ENCODE measurements at places on chromosomes 6 and 20.

GRCh38 chr6:113432521-113433334, 424.4 kb upstream of the MARCKS start:
- no peak for DNase-seq

- DNase-seq: no peak
These were observed 36.0 kb upstream of the AKIRIN2 start for GRCh38 chr6:87738000-87738399.

DNA sequence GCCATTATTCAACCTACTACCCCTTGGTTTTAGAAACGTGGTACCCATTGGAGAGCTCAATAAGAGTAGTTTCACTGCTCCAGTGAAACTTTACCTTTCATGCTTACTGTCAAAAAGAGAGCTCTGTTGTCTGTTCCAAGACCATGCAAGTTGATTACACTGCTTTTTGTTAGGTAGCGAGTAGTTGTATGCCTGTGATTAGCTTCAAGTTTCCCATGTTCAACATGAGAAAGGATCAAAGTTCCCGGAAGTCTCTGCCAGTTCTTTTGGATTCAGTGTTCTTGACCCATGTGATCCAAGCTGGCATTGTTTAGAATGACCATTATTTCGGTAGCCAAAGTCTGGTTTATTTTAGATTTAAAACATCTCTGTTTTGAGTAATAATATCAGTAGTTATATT, 107.1 kb downstream of the ZFAND3 start:
- DNase-seq: no peak

GRCh38 chr6:449057-449430, 57.5 kb downstream of the IRF4 start:
- DNase-seq: peak; percentile 10

DNA sequence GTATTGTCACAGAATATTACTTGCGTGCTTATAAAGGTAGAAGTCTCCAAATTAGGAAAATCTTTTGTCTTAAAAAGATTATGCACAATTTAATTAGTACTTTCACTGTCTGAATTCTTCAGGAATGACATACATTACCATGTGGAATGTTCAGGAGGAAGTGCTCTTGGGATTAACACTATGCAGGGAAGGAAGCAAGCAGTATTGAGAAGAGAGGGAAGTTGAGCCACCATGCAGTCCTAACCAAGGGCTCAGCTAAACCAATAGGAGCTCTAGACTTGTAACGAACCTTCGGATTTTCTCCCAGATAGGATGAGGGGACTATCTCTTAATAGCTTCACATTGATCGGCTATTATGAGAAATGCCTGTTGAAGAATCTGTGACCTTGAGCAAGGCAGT, 918.4 kb upstream of the MANEA start:
- no peak for DNase-seq

DNA sequence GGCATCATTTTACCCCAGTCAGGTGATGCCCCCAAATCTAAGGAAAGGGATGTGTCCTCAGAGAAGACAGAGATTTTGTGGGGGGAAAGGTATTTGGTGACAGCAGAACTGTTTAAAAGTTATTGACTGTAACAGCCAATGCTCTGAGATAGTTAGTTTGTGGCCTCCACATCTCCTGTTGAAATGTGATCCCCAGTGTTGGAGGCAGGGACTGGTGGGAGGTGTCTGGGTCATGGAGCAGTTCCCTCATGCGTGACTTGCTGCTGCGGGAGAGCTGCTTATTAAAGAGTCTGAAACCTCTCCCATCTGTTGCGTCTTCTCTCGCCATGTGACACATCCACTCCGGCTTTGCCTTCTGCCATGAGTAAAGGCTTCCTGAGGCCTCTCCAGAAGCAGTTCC, 282.8 kb upstream of the FOXQ1 start:
- DNase-seq: no peak

- no peak for DNase-seq
These were observed 185.7 kb downstream of the SASH1 start for GRCh38 chr6:148528292-148528691.

GRCh38 chr20:47156301-47157137, 200.0 kb downstream of the ZMYND8 start:
- DNase-seq: no peak

- DNase-seq: no peak
These were observed 173.2 kb downstream of the BTBD3 start for GRCh38 chr20:12090920-12091319.

GRCh38 chr6:46129629-46130511, at the start of gene ENPP4:
Gene ENPP4 (plus strand): TSS chr6:46129989. CDS start chr6:46139584, 9,595 bp downstream.
- DNase-seq: peak; percentile 92

- DNase-seq: no peak
These were observed 40.7 kb downstream of the SLC22A3 start for GRCh38 chr6:160388922-160389321.

DNA sequence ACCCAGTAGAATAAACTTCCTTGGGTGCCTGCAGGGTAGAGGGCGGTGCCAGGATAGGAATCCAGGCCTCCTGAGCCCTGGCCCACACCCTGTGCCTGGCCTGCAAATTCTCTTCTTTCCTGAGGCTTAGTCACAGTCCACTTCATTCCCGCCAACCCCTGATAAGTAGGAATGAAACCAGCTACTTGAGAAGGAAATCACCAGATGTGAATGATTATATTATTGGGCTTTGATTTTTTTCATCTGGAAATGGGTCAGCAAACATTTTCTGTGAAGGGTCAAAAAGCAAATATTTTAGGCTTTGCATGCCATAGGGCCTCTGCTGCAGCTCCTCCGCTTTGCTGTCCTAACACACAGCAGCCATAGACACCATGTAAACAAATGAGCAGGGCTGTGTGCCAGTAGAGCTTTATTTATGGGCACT, 50.2 kb downstream of the STK35 start:
- DNase-seq: no peak

GRCh38 chr6:2028457-2029038, 216.9 kb downstream of the GMDS start:
- DNase-seq: no peak

GRCh38 chr6:121873595-121873994, 438.1 kb downstream of the GJA1 start:
- no peak for DNase-seq

DNA sequence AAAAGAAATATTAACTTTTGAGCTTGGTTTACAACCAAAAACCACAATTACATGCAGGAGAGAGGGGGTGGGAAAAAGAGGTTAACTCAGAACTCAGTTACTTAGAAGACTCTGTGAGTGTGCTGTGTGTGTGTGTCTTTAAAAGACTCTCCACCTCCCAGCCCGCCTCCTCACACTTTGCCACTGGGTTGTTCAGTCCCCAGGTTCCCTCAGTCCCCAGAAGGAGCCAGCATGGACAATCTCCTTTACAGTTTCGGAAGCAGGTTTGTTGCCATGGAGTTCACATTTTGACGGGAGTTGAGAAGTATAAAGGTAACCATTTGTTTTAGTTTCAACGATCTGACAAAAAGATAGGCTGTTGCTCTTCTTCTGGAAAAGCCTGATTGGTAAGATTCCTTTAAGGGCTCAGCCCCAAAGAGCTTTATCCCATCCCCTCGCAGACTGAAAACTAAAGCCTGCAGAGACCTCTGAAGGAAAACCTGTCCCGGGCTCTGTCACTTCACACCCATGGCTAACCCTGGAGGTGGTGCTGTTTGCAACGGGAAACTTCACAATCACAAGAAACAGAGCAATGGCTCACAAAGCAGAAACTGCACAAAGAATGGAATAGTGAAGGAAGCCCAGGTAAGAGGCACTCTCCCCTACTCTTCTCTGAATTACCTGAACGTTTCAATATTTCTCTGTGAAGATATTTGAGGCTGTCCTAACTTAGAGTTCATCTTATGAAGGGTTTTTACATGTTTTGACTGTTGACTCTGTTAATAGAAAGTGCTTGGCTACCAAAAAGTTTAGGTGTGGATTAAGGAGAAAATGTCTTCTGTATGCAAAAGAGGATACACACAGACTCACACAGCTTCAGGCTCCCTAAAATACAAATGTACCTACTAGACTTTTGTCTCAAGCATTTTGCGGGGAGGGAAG, at the start of gene SPTLC3:
SPTLC3 (plus strand) TSS at position 212 of the 921 bp plus-strand sequence; CDS start at position 508, 296 bp downstream.
- peak; percentile 78 for DNase-seq

DNA sequence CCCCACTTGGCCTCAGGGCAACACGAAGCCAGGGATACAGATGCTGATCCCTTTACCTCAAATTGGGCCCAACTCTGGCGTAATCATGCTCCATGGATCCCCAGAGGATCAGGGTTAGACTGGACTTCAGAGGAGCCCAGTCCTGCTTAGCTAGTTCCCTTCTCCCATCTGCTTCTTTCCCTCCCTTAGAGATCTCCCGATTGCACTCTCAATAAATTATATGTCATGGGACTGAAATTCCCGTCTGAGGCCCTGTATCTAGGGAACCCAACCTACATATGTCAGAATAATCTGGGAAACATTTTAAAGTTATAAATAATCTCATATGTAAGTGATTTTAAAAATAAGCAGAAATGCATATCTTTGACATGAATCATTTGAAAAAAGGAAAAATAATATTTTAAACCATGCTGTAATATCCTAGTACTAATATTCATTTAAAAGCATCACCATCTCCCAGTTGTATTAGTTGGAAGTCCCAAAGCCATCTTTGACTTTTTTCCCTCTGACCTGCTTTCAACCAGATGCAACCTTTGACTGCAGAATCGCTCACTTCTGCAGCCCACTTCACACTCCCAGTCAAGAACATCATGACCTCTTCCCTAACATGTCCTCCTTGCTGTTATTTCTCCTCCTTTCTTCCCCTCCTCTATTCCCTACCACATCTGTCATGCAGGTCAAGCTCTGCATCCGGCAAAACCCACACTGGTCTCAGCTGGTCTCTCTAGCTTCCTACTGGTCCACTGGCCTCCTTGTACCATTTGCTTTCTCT, 393.6 kb downstream of the BTBD3 start:
- no peak for DNase-seq

- no peak for DNase-seq
These were observed 51.1 kb downstream of the ENPP1 start for GRCh38 chr6:131858765-131859415.

DNA sequence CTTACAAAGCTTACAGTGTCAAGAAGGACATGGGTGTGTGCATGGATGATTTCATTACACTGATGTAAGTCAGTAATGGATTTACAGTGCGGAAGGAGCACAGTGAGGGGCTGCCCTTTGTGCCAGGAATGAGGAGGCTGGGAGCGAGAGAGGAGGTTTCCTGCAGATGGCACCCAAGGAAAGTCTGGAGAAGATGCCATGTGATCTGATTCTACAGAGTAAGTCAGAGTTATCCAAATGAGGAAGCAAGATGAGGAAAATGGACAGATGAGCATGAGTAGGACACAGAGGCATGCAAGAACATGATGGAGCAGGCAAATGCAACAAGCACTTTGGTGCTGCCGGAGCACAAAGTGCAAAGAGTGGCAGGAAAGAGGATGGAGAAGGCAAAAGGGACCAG, 29.7 kb downstream of the MAP7 start:
- DNase-seq: no peak

DNA sequence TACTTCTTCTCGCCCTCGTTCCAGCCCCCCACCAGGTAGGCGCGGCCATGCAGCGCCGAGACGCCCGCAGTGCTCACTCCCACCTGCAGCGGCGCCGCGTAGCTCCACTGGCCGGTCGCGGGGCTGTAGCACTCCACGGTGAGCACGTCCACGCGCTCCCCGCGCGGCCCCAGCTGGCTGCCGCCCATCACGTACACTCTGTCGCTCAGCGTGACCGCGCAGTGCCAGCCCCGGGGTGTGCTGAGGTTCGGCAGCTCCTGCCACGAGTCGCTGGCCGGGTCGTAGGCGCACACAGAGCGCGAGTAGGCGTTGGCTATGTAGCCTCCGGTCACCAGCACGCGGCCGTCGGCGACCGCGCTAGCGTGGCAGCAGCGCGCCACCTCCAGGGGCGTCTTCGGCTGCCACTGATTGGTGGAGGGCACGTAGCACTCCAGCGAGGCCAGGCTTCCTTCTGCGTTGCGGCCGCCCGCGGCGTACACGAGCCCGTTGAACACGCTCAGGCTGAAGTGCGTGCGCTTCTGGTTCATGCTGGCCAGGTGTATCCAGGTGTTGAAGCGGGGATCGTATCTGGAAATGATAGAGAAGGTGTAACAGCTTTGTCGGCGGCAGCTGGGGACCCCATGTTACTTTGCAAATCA, 13.7 kb downstream of the KLHL31 start:
- peak; percentile 84 for DNase-seq

GRCh38 chr6:64217721-64218620, 582.4 kb downstream of the PHF3 start:
- DNase-seq: peak; percentile 32

GRCh38 chr6:5152460-5152859, 67.3 kb downstream of the PPP1R3G start:
- no peak for DNase-seq

DNA sequence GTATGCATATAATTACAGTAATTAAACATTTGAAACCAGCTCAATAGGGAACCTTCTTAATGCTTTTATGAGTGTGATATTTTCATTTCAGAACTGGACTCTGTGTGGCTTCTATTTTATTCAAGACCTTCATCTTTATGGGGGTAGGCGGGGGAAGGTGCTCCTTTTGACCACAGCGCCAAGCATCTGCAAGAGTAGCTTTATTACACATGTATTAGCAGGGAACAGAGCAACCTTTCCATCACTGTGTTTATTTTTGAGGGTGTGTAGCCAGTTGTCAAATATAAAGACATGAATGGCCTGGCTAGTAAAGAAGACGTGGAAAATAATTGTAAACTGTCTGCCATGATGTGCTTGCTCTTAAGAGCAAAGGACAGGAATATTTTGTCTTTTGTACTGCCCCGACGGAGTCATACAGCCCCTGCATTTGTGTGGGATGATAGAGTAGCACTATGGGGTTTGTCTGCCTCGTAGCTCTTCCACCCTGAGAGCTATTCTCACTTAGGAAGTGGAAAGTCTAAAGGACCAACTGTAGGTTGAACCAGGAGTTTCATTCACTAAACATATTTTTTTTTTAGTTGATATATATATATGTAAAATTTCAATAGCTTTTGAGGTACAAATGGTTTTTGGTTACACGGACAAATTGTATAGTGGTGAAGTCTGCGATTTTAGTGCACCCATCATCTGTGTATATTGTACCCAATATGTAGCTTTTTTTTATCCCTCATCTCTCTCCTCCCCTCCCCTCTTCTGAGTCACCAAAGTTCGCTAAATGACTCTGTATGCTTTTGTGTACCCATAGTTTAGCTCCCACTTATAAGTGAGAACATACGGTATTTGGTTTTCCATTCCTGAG, 91.2 kb downstream of the CARMIL1 start:
- no peak for DNase-seq

GRCh38 chr20:57445298-57445697, 54.1 kb downstream of the RBM38 start:
- DNase-seq: no peak

DNA sequence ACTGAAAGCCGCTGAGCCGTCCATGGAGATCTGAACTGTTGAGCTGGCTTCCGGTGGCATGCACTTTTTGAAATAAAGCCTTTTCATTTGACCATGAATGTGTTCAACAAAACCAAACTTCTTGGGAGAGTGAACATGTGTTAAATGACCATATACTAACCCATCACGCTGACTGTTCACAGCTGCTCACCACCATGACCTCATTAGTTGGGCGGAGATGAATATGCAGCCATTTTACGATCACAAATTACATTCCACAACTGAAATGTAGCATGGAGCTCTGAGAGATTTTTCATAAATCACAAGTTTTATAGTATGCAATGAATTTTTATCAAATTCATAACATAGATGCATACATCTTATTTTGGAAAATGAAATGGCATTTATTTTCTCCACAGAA, 4.2 kb downstream of the RAMACL start:
- no peak for DNase-seq

All from testis (tissue), 5 donors.